ENCODE measurements at places on chromosomes 16 and 17.

DNA sequence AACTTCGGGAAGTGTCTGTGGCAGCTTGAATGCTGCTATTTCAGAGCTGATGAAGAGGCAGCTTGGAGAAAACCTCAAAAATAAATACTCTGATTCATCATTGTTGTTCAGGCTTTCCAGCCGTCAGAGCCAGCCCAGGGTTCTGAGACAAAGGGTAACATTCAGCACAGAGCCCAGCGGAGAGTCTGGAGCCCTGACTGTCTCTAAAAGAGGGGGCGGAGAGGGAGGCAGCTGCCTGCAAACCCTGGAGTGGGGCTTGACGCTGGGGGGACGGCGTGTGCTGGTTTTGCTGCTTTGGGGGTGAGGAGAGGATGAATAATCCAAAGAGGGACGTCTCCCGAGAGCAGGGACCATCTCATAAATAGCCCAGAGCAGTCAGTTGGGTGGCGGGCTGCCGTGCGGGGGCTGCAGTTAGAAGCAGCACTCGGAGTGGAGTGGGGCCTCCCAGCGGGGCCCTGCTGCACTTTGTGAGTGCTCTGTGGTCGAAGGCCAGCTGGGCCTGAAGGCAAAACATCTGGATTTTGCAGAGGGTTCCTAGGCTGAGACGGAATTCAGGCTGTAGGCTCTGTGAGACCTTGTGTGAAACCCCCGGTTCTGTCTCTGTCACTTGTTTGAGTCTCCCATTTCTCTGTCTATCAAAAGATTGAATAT, 237.8 kb downstream of the PRKCA start:
- DNase-seq, result no peak

DNA sequence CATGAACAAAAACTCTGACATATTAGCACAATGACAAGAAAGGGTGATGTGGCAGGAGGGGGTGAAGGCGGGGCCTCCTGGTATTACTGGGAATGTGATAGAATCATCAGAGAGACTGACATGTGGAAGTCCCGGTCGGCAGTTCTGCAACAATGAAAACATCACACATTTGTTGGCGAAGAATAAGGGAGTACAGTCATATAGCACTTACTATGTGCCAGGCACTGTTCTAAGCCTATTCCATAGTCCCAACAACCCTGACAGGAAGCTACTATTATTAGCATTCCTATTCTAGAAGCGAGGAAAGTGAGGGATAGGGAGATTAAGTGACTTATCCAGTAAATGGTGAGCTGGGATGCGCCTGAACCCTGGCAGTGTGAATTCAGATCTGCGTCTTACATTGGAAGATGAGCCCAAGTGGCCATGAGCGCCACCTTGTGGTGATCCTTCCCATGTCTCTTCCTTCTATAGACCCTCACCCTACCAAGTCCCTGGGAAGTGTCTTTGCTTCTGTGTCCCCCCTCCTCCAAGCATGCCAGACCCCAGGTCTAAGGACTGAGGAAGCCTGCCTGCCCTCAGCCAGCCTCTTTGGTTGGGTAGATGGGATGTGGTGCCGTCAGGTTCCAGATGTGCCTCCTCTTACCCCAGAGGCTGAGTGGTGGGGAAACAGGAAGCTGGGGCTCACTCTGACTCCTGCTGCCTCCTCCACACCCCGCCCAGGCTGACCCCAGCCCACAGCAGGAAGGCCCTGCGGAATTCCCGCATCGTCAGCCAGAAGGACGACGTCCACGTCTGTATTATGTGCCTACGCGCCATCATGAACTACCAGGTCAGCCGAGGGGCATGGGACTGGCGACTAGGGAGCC, 14.0 kb downstream of the FMNL1 start:
- DNase-seq, result peak; percentile 56

- peak; percentile 44 for DNase-seq
These were observed 2.4 kb upstream of the TMEM204 start for GRCh38 chr16:1530883-1531637.

DNA sequence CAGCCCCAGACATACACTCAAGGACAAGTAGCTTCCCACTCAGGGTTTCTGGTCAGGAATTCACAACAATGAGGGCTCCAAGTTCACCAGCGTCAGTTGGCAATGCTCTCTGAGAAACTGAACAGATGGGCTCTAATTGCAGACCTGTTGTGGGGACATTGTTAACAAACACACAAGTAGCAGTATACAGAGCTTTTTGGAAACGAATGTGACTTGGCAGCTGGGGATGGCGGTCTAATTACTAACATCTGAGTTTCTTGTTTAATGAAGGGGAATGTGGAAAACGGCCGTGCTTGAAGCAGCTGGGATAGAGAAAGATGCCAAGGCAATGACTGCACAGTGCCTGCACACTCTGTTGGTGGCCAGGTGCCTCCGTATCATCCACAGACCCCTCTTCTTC, 316.1 kb upstream of the IRX3 start:
- DNase-seq, result no peak

DNA sequence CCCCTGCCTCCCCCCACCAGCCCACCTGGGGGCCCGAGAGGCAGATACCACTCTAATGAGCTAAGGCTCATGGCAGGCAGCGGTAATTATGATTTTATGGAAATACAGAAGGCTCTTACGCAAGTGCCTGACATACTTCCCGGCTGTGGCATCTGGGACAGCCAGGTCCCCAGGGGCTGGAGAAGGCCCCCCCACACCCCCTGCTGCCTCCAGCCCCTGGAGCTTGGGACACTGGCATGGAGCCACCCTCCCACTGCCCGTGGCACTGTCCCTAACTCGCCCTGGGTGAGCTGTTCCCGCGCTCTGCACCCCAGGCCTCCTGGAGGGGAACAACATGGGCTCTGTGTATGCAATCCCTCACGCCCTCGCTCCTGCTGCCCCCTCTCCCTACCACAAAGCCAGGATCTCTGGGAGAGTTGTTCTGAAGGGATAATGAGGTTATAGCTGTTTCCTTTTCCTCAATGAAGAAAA, 5.4 kb upstream of the STAC2 start:
- peak; percentile 89 for DNase-seq

DNA sequence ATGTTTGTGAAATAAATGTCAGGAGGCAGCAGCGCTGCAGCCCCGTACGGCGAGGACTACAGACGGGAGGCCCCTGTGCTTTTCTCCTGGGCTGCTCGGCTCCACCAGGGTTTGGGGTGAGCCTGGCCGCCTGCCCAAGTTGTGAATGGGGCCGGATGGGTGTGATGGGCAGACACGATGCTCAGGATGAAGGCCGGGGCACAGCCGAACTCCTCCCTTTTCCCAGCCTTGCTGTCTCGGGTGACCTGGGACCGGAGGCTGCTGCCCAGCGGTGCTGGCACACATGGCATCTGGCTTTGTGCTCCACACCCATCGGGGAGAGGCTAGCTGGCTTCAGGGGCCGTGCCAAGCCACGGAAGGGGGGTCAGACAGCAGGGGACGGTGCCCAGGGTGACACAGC, 34.2 kb upstream of the ZFPM1 start:
- DNase-seq, result no peak

- DNase-seq, result peak; percentile 44
These were observed 30.6 kb downstream of the TNFRSF13B start for GRCh38 chr17:16941072-16942036.

GRCh38 chr16:53844804-53845203, 140.8 kb downstream of the FTO start:
- no peak for DNase-seq

- DNase-seq, result no peak
These were observed 59.7 kb upstream of the TNRC6C start for GRCh38 chr17:77898521-77899434.

GRCh38 chr17:79396696-79397095, 214.2 kb downstream of the RBFOX3 start:
- DNase-seq, result no peak

DNA sequence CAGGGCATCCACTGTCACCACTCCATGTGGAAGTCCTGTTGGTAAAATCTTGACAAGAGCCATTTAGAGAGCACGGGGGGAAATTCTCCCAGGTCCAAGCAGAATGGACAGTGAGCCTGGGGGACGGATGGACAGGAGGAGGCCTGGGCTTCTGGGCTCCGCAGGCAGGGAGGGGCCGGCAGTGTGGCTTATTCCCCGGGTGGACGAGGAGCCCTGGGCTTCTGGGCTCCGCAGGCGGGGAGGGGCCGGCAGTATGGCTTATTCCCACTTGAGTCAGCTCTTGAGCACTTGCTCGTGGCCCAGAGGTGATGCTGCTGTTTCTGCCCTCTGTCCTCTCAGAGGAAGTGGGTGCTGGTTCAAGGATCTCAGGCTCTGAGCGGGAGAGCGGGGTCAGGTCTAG, 22.2 kb upstream of the RPL13 start:
- no peak for DNase-seq

DNA sequence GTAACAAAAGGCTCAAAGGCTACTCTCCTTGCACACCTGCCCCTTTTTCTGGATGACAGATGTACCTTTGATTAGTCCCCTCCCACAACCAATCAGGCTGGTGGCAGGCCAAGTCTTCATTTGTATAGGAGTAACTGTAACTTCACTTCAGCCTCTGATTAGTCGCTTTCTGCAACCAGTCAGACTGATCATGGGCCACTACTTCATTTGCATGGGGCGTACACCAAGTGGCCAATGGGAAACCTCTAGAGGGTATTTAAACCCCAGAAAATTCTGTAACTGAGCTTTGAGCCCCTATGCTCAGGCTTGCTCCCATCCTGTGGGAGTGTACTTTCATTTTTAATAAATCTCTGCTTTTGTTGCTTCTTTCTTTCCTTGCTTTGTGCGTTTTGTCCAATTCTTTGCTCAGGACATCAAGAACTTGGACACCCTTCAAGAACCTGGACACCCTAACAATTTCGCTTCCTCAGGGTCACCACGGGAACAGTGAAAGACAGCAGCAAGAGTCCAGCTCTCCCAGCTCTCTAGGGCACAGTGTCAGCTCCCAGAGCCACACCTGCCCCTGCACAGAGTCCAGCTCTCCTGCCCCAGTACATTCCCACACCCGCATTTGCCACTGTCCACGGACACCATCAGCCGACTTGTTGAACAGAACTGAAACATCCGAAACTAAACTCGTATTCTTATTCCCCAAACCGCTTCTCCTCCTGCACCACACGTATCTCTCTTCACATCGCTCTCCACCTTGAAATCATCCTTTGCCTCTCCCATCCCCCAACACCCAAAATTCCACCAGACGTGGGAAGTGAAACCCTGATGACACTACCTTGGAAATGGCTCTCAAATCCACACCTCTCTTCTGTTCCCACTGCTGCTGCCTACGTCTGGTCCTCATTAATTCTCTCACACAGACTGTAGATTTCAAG, 53.4 kb downstream of the ABCC12 start:
- no peak for DNase-seq

DNA sequence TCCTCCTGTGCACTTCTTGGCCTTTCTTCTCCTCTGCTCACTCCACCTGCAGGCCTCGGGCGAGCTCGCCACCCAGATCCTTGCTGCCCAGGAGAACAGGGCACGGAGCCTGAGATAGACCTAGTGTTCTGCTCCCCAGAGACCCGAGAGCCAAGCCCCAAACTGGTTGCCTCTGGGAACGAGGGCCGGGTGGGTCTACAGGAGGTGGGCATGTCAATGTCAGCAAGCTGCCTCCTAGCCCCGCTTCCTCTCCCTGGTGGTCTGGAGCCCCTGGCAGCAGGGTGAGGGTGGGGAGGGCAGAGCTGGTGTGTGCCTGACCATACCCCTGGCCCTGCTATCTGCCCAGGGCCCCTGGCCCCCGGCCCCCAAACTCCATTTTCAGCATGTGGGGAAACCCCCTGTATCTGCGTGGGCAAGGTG, 841 bp upstream of the NDRG4 start:
- DNase-seq, result no peak

DNA sequence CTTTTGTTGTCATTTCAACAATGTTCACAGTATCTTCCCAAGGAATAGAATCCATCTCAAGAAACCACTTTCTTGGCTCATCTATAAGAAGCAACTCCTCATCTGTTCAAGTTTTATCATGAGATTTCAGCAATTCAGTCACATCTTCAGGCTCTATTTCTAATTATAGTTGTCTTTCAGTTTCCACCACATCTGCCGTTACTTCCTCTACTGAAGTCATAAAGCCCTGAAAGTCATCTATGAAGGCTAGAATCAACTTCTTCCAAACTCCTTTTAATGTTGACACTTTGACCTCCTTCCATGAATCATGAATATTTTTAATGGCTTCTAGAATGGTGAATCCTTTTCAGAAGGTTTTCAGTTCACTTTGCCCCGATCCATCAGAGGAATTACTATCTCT, 102.1 kb downstream of the CDH13 start:
- no peak for DNase-seq

- DNase-seq, result no peak
These were observed 1.5 kb upstream of the SLC38A8 start for GRCh38 chr16:84044118-84044488.

GRCh38 chr16:68767581-68767980, 30.5 kb downstream of the CDH1 start:
- DNase-seq, result no peak

- DNase-seq, result no peak
These were observed 5.7 kb downstream of the BECN1 start for GRCh38 chr17:42818379-42818778.

DNA sequence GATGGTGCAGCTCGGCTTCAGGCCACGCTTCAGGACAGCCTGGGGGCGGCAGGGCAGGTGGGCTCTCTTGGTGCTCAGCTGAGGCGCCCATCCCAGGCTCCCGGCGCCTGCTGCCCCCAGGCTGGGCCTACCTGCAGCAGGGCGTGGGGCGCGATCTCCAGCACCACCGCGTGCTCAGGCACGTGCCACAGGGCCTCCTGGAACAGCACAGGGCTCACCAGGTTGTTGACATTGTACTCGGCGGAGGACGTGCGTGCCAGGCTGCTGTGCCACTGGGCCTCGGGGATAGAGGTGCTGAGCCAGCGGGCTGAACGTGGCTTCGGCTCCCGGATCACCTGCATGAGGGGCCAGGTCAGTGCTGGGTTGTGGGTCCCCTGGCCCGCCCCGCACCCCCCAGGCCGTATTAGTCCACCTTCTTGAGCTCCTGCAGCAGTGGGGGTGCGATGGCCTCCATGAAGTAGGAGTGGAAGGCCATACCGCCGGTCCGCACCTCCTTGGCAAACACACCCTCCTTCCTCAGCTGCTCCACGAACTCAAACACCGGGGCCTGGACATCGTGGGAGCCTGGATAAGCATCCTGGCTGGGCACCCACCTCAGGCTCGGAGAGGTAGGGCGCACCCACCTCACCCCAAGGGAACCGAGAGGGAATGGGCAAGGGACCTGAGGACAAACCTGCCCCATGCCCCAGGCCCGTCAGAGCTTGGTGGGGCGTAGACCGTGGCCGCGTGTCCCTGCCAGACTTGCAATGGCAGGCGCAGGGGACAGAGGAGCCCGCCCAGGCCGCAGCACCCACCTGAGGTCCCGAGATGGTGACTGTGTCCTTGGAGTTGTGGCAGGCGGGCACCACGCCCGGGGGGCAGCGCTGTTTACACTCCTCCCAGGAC, 9.0 kb downstream of the FASN start:
- no peak for DNase-seq

DNA sequence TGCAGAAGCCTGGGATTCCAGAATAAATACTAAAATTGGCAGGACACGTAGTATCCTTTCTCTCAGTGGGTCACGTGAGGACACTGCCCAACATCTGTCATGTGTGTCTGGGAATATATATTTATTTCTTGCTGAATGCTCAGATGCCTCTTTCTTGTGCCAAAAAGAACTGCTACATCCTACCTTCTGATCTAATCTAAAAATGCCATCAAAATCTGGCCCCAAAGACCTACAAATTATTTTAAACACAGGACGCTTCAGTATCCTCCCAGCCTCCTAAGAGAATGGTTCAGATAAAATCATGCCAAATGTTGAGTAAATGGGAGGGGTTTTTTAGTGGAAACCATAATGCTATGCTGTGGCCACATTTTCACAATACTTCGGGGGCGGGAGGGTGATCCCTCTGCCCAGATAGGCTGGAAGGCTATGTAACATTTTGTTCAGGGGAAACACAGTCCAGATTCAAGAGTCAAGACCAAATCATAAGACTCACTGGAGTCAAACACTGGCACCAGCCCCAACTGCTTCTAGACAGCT, 22.9 kb upstream of the CORO6 start:
- DNase-seq, result peak; percentile 78

All from breast epithelium (tissue), 4 donors.